ENCODE measurements at places on chromosomes 12 and 14.

- DNase-seq = no peak
These were observed 70.9 kb downstream of the PIK3C2G start for GRCh38 chr12:18332173-18332572.

DNA sequence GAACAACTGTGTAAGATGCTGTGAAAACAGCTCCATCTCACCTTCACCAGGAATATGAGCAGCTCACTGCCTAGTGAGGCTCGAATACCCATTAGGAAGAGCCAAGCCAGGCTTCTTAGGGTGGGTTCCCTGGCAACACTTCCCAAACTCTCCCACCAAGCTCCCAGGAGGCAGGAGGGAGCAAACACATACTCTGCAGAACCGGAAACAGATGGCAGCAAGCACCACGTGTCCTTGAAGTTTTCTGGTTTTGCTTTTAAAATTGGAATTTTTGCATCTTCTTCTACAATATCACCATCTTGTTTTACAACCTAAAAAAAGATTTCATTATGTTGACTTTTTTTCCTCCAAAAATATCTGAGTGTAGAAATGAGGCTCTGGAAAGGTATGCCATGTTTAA, 186.7 kb downstream of the ZFP36L1 start:
- no peak for DNase-seq

GRCh38 chr12:64740646-64741045, 18.6 kb downstream of the GNS start:
- no peak for DNase-seq

- DNase-seq = no peak
These were observed 22.9 kb downstream of the ANKRD9 start for GRCh38 chr14:102486513-102487203.

DNA sequence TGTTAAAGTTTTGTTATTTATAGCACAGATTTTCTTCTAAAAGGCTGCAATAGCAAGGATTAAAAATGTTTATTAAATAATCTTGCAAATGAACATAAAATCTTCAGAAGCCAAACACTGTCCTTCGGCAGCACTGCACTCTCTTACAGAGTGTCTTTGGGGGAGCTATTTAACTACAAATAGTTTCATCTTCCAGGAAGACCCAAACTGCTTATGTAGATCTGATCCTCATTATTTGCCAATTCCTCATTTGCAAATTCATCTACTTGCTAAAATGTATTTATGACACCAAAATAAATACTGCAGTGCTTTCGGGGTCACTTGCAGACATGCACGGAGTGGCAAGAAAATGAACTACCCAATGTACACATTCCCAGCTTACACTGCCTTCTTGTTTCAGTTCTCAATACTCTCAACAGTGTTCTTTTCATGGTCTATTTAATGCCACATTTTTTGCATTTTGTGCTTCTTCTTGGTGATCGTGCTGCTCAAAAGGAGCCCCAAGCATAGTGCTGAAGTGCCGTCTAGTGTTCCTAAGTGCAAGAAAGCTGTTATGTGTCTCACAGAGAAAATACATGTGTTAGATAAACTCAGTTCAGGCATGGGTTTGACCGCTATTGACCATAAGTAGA, 128.1 kb downstream of the PRKD1 start:
- no peak for DNase-seq

GRCh38 chr12:123893276-123893675, 79.4 kb downstream of the CCDC92 start:
- DNase-seq = no peak

GRCh38 chr12:115920395-115921183, 356.9 kb downstream of the MED13L start:
- DNase-seq = no peak

GRCh38 chr14:85520581-85520980, 9.4 kb upstream of the FLRT2 start:
- no peak for DNase-seq

GRCh38 chr12:108918206-108918605, 38.3 kb downstream of the DAO start:
- no peak for DNase-seq

Data from HuH-7.5 (cell line).